ENCODE measurements at places on chromosomes 13 and 19.

- DNase-seq = no peak
Observed at GRCh38 chr19:45529420-45529785, 22.1 kb downstream of the VASP start.

DNA sequence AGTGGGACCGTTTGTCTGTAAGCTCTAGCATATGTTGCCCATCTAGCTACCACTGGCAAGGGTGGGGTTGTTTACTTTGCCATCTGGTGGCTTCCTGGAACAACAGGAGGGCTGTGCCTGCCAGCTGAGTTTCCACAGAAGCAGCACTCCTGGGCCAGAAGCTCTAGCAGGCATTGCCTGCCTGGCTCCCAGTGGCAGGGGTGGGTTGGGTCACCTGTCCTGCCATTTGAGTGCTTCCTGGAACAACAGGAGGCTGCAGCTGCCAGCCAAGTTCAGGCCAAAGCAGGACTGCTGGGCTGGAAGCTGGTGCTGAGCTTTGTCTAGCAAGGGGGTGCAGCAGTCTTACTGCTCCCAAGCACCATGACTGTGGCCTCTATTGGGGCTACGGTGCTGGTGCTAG, 239.7 kb downstream of the MTUS2 start:
- DNase-seq = no peak

DNA sequence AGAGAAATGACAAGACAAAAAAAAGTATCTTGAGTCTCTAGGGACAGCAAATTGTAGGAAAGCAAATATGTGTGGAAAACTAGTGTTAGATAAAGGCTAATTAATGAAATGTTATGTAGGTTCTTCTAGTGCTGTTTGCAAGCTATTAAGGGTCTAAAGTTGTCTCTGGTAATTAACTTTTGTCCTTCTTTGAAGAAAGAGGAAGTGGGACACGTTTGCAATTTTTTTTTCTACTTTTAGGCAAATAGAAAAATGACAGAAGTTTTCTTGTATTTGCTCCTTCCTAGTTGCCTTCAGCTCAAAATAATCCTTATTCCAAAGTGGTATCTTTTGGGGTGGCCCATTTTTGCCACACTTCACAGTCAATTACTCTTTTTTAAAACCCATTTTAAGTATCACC, 1877.7 kb upstream of the PRR20A start:
- no peak for DNase-seq

DNA sequence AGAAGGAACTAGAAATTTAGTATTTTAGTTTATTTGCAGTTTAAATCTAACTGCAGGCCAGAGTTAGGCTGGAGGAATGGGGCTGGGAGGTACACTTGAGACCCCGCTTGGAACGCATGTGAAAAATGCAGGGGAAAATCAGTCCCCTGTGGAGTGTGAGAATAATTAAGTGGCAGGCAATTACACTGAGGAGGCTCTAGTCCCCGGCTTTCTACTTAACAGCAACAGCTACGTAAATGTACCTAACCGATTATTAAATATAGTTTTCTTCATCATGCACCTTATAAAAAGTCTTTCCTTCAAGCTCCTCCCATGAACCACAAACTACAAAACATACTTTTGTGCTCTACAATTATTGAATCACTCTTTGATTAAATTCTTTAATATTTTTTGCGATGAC, 804 bp downstream of the ZNF708 start:
- peak; percentile 22 for DNase-seq

DNA sequence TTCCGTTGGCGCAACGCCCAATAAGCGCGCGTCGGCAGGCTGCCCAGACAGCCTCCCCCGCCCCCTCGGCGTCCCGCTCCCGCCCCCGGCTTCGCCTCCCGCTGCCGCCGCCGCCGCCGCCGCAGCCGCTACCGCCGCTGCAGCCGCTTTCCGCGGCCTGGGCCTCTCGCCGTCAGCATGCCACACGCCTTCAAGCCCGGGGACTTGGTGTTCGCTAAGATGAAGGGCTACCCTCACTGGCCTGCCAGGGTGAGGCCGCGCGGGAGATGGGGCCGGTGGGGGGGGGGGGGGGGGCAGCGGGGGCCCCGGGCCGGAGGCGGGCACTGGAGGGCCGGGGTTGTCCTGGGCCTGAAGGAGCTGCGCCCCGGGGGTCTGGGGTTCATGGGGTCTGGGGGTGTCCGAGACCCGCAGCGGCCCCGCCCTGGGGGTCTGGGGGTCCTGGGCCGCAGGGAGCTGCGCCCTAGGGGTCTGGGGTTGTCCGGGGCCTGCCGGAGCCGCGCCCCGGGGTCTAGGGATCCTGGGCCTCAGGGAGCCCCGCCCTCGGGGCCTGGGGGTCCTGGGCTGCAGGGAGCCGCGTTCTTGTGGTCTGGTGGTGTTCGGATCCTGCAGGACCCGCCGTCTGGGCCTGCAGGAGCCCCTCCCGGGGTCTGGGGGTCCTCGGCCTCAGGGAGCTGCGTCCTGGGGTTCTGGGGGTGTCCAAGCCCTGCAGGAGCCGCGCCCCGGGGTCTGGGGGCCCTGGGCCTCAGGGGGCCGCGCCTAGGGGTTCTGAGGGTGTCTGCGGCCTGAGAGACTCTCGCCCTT, at the start of gene HDGFL2:
Gene HDGFL2, plus strand, starts transcription at position 124 of the 801 bp plus-strand sequence. Its CDS starts 54 bp downstream, at position 178.
- DNase-seq = peak; percentile 95

DNA sequence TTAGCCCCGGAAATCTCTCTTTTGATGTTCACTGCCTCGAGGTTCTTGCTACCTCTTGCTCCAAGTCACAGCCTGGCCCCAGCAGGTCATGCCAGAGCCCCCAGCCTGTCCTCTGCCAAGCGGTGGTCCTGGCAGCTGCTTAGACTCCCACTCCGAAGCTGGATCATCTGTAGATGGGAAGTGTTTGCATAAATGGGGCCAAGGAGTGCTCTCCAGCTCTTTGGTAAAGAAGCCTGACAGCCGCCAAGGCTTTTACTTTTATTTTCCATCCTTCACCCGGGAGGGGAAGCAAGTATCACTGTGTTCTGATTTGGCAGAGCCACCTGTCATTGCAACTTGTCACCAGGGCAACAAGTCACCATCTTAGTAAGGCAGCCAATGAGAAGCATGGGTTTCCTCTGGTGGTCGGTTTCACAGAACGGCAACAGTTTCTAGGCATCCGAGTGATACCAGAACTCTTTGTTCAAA, 10.6 kb upstream of the RETN start:
- DNase-seq = no peak
